ENCODE measurements at places on chromosomes 1 and 21. TPM values are rescaled to one million over a fixed set of nuclear protein-coding genes. Genes with fewer than 3 reads are reported as not detected.
A peak's percentile ranks its signal among the peaks of the same experiment; 100 is the strongest.

GRCh38 chr1:40853885-40854170, 8.3 kb downstream of the CITED4 start:
- no peak for DNase-seq

GRCh38 chr1:202711949-202712635, 1.8 kb upstream of the SYT2 start:
- no peak for DNase-seq

The GBP3 gene
- 47.3 TPM for total RNA-seq

- no peak for DNase-seq
These were observed 176.3 kb downstream of the PTPRU start for GRCh38 chr1:29412591-29412990.

DNA sequence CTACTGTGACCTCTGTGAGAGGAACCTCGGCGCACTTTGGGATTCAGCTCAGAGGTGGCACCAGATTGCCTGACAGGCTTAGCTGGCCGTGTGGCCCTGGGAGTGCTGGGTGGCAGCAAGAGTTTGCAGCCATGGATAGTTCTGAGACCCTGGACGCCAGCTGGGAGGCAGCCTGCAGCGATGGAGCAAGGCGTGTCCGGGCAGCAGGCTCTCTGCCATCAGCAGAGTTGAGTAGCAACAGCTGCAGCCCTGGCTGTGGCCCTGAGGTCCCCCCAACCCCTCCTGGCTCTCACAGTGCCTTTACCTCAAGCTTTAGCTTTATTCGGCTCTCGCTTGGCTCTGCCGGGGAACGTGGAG, 67.5 kb downstream of the DISC1 start:
- DNase-seq: no peak

GRCh38 chr1:167109125-167109524, 15.2 kb downstream of the STYXL2 start:
- no peak for DNase-seq

DNA sequence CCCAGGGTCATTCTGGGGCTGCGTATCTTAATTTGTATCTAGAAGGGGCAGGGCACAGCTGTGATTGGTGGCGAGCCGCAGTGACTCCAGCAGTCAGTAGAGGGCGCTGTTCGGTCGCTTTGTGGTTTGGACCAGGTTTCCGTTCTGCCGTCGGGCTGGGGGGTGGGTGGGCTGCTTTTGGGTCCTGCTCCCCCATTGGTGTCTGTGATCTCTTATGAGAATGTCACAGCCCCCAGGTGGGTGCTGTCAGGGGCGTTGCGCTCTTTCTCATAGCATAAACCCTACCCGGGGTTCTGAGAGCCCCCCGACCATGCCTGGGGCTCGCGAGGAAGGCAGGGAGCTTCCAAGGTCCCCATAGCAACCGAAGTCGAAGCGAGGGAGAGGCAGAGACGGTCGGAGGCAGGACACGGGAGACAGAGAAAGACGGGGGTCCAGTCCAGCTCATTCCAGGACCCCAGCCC, 5.4 kb downstream of the TFF3 start:
- peak; percentile 7 for DNase-seq

- DNase-seq: no peak
These were observed 35.2 kb downstream of the ELAPOR1 start for GRCh38 chr1:109148987-109149561.

DNA sequence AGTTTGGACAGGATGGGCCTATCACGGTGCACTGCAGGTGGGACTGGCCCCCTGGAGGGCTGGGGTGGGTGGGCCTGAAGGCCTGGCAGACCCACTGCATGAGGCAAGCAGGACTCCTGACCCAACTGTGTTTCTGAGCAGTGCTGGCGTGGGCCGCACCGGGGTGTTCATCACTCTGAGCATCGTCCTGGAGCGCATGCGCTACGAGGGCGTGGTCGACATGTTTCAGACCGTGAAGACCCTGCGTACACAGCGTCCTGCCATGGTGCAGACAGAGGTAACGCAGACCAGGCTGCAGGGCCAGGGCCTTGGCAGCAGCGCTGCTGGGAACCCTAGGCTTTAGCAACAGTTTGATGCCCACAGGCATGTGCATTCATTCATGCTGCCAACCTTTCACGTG, 29.0 kb upstream of the KDM4A start:
- no peak for DNase-seq

The HES3 gene
- not detected for total RNA-seq

The CCDC27 gene
- total RNA-seq: not detected

- DNase-seq: no peak
These were observed 44.9 kb downstream of the LRRC8D start for GRCh38 chr1:89865498-89866382.

The CFAP141 gene
- total RNA-seq: not detected

DNA sequence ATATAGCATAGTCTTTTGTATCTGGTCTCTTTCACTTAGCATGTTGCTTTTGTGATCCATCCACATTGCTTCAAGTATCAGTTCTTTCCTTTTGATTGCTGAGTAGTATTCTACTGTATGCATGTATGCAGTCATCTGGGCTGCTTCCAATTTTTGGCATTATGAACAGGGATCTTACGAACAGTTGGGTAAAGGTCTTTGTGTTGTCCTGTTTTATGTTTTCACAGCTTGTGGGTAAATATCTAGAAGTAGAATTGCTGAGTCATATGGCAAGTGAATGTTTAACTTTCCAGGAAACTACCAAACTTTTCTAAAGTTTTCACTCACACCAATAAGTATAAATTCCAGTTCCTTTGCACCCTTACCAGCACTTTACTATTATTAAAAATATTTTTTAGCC, 60.9 kb downstream of the LHX4 start:
- DNase-seq: no peak

The CXADR gene
- total RNA-seq: 10.7 TPM

The IFI44L gene
- total RNA-seq: 2.8 TPM

DNA sequence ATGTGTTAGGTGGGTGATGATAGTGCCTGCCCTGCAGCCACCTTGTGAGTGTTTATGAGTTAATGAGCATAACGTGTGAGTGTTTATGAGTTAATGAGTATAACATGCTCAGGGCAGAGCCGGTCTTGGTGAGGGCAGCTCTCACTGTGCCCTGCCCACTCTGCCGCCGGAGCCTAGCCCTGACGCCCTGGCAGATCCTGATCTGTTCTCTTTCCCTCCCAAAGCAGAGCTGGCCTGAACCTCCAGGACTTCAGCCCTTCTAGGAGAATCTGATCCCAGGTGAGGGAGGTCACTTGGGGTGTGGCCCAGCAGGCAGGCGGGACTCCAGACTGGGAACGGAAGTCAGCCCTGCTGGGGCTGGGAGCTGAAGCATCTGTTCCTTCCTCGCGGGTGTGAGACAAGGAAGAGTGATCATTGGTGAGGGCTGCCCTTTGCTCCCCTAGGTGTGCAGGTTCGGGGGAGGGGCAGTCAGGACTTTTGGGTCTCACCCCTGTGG, 5.7 kb downstream of the FBLIM1 start:
- DNase-seq: no peak

DNA sequence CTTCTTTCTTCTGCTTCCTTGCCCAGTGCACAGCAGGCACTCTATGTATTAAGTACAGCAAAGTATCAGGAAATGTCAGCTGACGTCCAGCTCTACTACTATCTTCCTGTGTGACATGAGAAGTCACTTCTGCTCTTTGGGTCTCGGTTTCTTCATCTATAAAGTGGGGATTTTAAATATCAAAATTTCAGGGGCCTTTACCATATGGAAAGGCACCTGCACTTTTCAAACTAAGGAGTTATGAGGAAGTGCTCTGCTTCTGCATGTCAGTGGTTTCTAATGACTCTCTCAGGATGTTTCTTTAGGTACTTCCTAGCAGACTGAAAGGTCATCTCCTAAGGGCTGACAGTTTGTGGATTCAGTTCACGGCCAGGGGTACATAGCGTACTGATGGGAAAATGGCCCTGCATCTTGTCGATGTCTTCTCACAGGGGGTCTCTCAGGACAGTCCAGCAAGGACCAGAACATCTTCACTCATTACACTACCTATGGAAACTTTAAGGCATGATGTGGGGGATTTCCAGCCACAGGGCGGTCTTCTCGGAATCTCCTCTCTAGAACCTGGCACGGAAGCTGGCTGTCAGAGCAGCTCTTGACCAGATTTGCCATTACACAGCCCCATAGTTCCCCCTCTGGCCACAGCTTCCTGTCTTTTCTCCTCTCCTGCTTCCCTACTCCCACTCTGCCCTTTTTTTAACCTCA, 42.0 kb upstream of the MTF1 start:
- no peak for DNase-seq

DNA sequence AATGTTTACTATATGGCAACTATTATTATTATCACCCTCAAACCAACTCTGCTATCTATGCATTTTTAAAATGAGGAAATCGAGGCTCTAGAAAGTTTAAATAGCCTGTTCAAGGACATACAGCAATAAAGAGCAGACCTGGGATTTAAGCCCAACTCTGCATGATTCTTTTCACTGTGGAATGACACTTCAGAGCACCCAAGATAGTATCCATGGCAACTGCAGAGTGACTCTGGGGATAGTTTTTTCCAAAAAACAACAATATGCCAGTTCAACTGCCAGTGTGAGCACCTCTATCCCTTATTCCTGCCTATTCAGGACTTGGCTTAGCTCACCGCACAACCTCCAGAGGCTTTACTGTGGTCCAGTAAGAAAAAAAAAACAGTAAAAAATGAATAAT, 293.9 kb downstream of the BRINP2 start:
- DNase-seq: no peak

DNA sequence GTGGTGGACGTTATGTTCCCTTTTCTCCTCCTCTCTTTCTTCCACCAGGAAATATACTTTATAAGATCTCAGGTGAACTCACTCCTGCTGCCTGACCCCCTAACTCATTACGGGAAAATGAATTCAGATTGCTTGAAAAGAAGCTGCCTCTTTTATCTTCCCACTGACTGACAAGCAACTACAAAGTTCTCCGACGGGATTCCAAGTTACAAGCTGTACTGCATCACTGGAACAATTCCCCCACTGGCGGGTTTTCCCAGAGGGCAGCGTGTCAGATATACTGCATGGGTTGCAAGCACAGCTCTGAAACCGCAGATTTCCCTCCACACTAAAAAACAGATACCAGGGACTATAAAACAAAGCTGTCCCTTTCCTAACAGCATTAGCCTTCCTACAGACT, 390.6 kb downstream of the KCTD3 start:
- DNase-seq: no peak

GRCh38 chr21:40331172-40331571, 463.9 kb downstream of the PCP4 start:
- DNase-seq: no peak

- no peak for DNase-seq
These were observed 73.7 kb upstream of the ZC3H12A start for GRCh38 chr1:37400466-37401225.

GRCh38 chr1:28286111-28286510, 26.8 kb downstream of the SESN2 start:
- DNase-seq: no peak

- DNase-seq: no peak
These were observed 1.2 kb downstream of the GPR88 start for GRCh38 chr1:100538913-100539835.

DNA sequence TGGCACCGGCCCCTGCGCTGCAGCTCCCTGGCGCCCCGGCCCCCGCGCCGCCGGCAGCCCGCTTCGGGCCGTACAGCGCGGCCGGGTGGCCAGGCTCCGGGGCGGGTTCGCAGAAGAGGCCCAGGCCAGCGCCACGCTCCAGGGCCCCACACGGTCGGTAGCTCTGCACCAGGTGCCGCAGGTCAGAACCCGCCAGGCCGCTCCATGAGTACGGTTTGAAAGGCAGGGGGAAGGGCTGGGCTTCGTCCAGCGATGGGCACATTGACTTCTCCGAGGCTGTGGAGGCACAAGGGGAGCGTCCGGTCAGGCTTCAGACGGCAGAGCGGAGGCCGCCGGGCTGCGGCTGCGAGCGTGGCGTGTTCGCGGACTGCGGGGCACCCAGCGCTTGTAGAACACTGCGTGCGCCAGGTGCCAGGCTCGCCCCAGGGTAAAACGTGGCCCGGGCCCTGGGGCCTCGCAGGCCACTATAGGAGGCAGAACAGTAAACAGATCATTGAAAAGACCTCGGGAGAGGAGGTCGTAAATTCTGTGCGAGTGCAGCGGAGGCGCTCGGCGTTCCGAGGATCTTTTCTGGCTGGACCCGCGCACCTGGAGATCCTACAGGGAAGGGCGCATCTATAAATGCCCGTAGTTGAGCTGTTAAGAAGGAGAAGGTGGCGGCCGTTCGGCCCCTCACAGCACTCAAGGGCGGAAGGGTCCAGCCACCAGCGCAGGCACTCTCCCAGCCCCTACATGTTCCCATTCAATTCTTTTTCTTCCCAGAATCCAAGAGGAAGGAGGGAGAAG, 5.7 kb downstream of the GFI1 start:
- no peak for DNase-seq

GRCh38 chr1:118136187-118136941, 48.7 kb downstream of the SPAG17 start:
- no peak for DNase-seq

DNA sequence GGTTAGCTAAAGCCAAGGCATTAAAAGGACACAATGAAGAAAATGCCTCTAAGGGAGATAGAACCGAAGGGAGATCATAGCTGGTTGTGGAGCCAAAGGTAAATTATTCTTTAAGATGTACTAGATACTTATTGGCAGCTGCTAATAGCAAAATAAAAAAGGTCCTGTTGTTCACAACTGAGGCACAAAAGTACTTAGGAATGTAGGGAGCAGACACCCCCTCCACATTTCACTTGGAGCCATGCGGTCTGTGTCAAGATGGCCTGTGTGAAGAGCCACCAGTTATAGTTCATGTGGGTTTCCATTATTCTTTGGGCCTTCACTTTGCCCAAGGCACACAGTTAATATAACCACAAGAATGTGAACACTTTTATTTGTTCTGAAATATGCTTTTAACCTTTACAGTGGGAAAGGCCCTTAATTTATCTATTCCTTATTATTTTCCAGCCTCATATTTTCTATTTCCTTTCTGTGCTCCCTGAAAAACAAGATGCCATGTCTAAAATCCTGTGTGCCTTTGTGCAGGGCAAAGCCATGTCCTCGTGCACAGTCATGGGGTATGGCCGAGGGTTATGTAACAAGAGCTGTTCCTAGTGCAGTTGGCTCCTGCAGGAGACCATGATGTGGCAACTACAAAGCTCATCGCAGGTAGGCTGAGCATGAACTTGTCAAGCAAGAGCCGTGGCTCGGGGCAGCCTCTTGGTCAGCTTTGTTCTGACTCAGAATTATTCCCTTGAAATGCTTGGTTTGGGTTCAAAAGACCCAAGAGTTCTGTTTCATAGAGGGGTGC, 16.2 kb upstream of the WDR26 start:
- DNase-seq: no peak

The RAP1GAP gene
- not detected for total RNA-seq

The MEX3A gene
- 11.6 TPM for total RNA-seq

DNA sequence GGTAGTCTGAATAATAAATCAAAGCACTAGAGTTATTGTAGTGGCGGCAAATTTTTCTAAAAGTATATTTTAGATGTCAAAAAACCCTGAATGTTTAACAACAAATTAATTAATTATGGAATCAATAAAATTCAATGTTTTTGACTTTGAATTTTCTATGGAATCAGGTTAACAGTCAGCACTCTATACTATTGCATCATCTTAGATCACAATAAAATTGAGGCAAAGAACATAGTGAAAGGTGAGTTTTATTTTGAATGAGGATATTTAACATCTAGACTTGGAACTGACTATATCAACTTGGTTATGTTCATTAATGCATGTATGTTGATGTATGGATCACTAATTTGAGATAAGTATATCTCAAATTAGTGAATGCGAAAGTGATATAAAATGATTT, 148.5 kb downstream of the TNFSF18 start:
- no peak for DNase-seq

GRCh38 chr21:39869141-39869818, 2.0 kb downstream of the PCP4 start:
- DNase-seq: no peak
